ENCODE measurements at places on chromosomes 1 and 21. TPM values are rescaled to one million over a fixed set of nuclear protein-coding genes. Genes with fewer than 3 reads are reported as not detected.

Gene ETV3L
- not detected for total RNA-seq

Gene SLC45A1
- 0.95 TPM for total RNA-seq

Gene SYCP1
- total RNA-seq: not detected

Gene CAPN8
- total RNA-seq: not detected

GRCh38 chr1:64886877-64887276 lies 79.5 kb downstream of the JAK1 start:
- peaks cover 7% of the 10 kb centered on the region for H3K36me3 ChIP-seq
- H3K27me3 ChIP-seq: no peaks in the 10 kb centered on the region
- peaks cover 78% of the 10 kb centered on the region for H3K4me1 ChIP-seq
- no peak overlapping the region for H3K27ac ChIP-seq

GRCh38 chr1:24119859-24120756 lies 8.2 kb upstream of the MYOM3 start:
- H3K4me3 ChIP-seq: no peak overlapping the region
- no peak for DNase-seq
- H3K36me3 ChIP-seq: no peaks in the 10 kb centered on the region
- H3K27me3 ChIP-seq: peaks cover 35% of the 10 kb centered on the region
- H3K4me1 ChIP-seq: no peaks in the 10 kb centered on the region

DNA sequence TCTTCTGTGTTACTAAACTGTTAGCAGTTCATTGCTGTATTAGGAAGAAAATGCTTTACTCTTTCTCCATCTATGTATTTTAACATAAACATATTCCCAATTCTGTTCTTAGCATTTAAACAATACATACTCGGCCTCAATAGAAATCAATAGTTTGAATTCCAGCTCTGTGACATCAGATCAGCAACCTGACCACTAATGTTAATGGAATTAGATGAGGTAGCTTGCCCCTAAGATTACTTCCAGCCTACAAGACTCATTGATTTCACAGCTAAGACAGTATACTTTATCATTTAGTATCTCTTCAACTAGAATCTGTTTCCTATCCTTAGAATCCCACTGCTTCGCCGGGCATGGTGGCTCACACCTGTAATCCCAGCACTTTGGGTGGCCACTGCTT lies 38.9 kb downstream of the EPRS1 start:
- no peaks in the 10 kb centered on the region for H3K27me3 ChIP-seq
- no peak overlapping the region for H3K4me3 ChIP-seq
- H3K4me1 ChIP-seq: peaks cover 7% of the 10 kb centered on the region

- no peaks in the 10 kb centered on the region for H3K27me3 ChIP-seq
- no peak overlapping the region for H3K4me3 ChIP-seq
- H3K36me3 ChIP-seq: no peaks in the 10 kb centered on the region
- no peak overlapping the region for H3K27ac ChIP-seq
- DNase-seq: no peak
Measured at GRCh38 chr1:240508950-240509349, 103.0 kb downstream of the GREM2 start.

GRCh38 chr1:202285908-202286307 lies 55.8 kb downstream of the UBE2T start:
- no peaks in the 10 kb centered on the region for H3K36me3 ChIP-seq
- no peak overlapping the region for H3K27ac ChIP-seq
- peaks cover 13% of the 10 kb centered on the region for H3K4me1 ChIP-seq
- no peak overlapping the region for H3K4me3 ChIP-seq

GRCh38 chr1:211925016-211925415 lies 94.5 kb upstream of the LPGAT1 start:
- no peak overlapping the region for H3K27ac ChIP-seq
- no peak overlapping the region for H3K4me3 ChIP-seq
- no peaks in the 10 kb centered on the region for H3K27me3 ChIP-seq

DNA sequence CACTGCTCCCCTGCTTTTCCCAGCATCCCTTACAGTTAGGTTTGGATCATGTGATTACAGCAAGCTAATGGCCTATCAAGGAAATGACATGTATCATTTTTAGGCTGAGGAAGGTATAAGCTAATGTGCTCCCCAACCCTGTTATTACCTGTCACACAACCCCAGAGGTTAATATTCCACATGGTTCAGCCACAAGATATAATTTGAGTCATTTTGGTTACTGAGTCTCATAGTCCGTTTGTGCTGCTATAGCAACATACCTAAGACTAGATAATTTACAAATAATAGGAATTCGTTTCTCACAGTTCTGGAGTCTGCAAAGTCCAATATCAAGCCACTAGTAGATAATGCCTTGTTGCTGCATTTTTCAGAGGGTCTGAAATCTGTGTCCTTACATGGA lies 29.1 kb upstream of the SLC16A1 start:
- no peaks in the 10 kb centered on the region for H3K4me1 ChIP-seq
- peaks cover 5% of the 10 kb centered on the region for H3K36me3 ChIP-seq
- no peak overlapping the region for H3K4me3 ChIP-seq
- H3K27me3 ChIP-seq: no peaks in the 10 kb centered on the region
- DNase-seq: no peak
- H3K27ac ChIP-seq: no peak overlapping the region

DNA sequence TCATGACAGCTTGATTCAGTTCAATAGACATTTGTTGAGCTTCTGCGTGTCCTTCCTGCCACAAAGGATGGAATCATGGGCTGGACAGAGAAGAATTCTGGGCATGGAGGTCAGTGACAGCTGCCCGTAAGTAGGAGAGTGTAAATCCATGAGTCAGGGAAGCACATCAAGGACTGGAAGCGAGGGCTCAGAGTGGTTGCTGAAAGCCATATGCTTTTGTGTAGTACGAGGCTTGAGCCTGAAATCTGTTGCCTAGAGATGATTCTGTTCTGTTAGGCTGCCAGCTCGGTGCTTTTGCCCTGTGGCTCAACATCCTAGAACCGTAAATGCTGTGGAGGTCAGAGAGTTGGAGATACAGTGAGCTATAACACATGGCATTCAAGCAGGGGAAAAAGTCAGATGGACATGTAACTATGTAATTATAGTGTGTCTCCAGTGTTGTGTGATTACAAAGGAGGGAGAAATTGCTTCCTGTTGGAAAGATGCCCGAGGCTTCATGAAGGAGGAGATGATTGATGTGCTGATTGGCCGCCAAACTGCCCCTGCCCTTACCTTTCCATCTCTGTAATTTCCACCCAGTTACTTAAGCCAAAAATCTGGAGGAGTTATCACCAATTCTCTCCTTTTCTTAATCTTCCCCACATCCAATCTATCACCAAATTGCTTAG lies 92.8 kb upstream of the CACNA1E start:
- H3K27me3 ChIP-seq: no peaks in the 10 kb centered on the region
- no peak overlapping the region for H3K27ac ChIP-seq
- H3K4me3 ChIP-seq: no peak overlapping the region
- H3K4me1 ChIP-seq: peaks cover 24% of the 10 kb centered on the region

GRCh38 chr21:36325373-36326010 lies 5.5 kb downstream of the MORC3 start:
- peaks cover 55% of the 10 kb centered on the region for H3K4me1 ChIP-seq
- peaks cover 22% of the 10 kb centered on the region for H3K36me3 ChIP-seq
- DNase-seq: no peak
- H3K4me3 ChIP-seq: no peak overlapping the region

- no peaks in the 10 kb centered on the region for H3K36me3 ChIP-seq
- no peak for DNase-seq
- H3K27ac ChIP-seq: no peak overlapping the region
- no peak overlapping the region for H3K4me3 ChIP-seq
- H3K4me1 ChIP-seq: no peaks in the 10 kb centered on the region
- peaks cover 11% of the 10 kb centered on the region for H3K27me3 ChIP-seq
Measured at GRCh38 chr1:1165900-1166421, 7.7 kb upstream of the TTLL10 start.

GRCh38 chr1:218880484-218881060 lies 293.1 kb upstream of the LYPLAL1 start:
- no peaks in the 10 kb centered on the region for H3K36me3 ChIP-seq
- no peaks in the 10 kb centered on the region for H3K27me3 ChIP-seq
- H3K4me3 ChIP-seq: no peak overlapping the region
- H3K4me1 ChIP-seq: no peaks in the 10 kb centered on the region
- no peak overlapping the region for H3K27ac ChIP-seq
- no peak for DNase-seq

GRCh38 chr1:64597113-64597512 lies 127.2 kb downstream of the CACHD1 start:
- H3K4me3 ChIP-seq: no peak overlapping the region
- H3K36me3 ChIP-seq: no peaks in the 10 kb centered on the region
- no peaks in the 10 kb centered on the region for H3K4me1 ChIP-seq
- H3K27me3 ChIP-seq: no peaks in the 10 kb centered on the region
- no peak overlapping the region for H3K27ac ChIP-seq
- no peak for DNase-seq

DNA sequence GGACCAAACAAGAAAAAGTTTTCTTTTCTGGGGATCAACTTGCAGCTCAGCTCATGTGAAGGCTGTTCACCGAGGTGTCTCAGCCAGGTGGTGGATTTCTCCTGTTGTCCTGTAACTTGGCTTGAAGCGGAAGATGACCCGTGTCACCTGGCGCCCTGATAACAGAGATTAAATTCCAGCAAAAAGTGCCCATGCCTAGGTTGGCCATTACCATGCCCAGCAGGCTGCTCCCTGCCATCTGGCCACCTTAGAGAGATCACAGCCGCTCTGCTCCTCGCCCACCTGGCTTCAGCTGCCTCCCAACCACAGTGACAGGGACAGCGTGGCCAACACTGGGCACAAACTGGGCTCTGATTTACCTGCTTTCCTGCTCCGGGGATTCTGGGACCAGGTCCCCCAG lies 149.5 kb downstream of the ZBTB18 start:
- no peak for DNase-seq
- no peaks in the 10 kb centered on the region for H3K4me1 ChIP-seq
- H3K27me3 ChIP-seq: peaks cover 4% of the 10 kb centered on the region
- H3K4me3 ChIP-seq: no peak overlapping the region

- H3K27me3 ChIP-seq: peaks cover 49% of the 10 kb centered on the region
- peaks cover 17% of the 10 kb centered on the region for H3K4me1 ChIP-seq
- no peaks in the 10 kb centered on the region for H3K36me3 ChIP-seq
- DNase-seq: no peak
- no peak overlapping the region for H3K27ac ChIP-seq
Measured at GRCh38 chr1:46448109-46448911, 41.3 kb upstream of the DMBX1 start.

- peaks cover 30% of the 10 kb centered on the region for H3K36me3 ChIP-seq
- H3K27me3 ChIP-seq: peaks cover 2% of the 10 kb centered on the region
- H3K4me3 ChIP-seq: no peak overlapping the region
- DNase-seq: no peak
Measured at GRCh38 chr1:12444329-12444841, 173.6 kb downstream of the DHRS3 start.

DNA sequence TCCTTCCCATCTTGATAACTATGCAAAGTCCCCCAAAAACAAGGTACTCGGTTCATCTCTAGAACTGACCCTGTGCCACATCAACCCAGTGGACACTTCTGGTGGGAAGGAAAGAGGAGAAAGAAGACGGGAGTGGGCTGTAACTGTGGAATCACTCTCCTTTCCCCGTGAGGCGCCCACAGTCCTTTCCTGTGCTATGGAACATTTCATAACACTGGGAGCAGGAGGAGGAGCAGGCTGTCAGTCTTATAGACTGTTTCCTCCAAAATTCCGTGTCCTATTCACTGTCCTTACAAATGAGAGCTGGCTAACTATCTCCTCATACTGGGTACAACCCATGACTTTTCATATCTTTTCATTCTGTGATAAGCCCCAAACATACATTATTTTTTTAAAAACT lies 40.7 kb downstream of the PLEKHA6 start:
- no peak for DNase-seq
- H3K36me3 ChIP-seq: no peaks in the 10 kb centered on the region
- no peak overlapping the region for H3K4me3 ChIP-seq
- peaks cover 8% of the 10 kb centered on the region for H3K27me3 ChIP-seq
- peaks cover 23% of the 10 kb centered on the region for H3K4me1 ChIP-seq

GRCh38 chr1:78718566-78718965 lies 68.9 kb downstream of the IFI44 start:
- H3K4me3 ChIP-seq: no peak overlapping the region
- DNase-seq: no peak
- no peaks in the 10 kb centered on the region for H3K36me3 ChIP-seq
- peaks cover 4% of the 10 kb centered on the region for H3K27me3 ChIP-seq
- H3K27ac ChIP-seq: no peak overlapping the region

DNA sequence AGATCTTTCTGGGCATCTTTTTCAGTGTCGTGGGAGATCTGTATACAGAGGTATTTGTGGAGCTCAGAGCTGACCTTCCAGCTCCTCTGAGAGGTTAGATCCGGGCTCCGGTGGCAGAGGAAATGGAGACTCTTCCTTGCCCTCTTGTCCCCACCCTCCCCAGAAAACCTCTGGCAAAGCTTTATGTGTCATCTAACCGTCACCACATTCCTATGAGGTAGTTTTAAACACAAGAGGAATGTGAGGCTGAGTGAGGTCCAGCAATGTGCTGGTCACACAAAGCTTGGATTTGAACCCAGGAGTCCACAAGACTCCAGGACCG lies 1.2 kb downstream of the CD160 start:
- peaks cover 19% of the 10 kb centered on the region for H3K4me1 ChIP-seq
- H3K27me3 ChIP-seq: peaks cover 21% of the 10 kb centered on the region
- no peak overlapping the region for H3K27ac ChIP-seq
- H3K36me3 ChIP-seq: no peaks in the 10 kb centered on the region
- no peak for DNase-seq
- H3K4me3 ChIP-seq: no peak overlapping the region

GRCh38 chr1:171220081-171220420 lies 28.2 kb upstream of the FMO1 start:
- H3K36me3 ChIP-seq: no peaks in the 10 kb centered on the region
- no peak for DNase-seq
- H3K27ac ChIP-seq: no peak overlapping the region
- no peaks in the 10 kb centered on the region for H3K4me1 ChIP-seq

GRCh38 chr1:235329139-235329902 lies 951 bp downstream of the GGPS1 start:
- peaks cover 40% of the 10 kb centered on the region for H3K4me1 ChIP-seq
- H3K27me3 ChIP-seq: no peaks in the 10 kb centered on the region
- H3K36me3 ChIP-seq: peaks cover 19% of the 10 kb centered on the region
- H3K4me3 ChIP-seq: no peak overlapping the region

GRCh38 chr1:230884646-230885045 lies 16.3 kb upstream of the C1orf198 start:
- no peaks in the 10 kb centered on the region for H3K4me1 ChIP-seq
- no peak for DNase-seq
- H3K4me3 ChIP-seq: no peak overlapping the region
- H3K36me3 ChIP-seq: no peaks in the 10 kb centered on the region

DNA sequence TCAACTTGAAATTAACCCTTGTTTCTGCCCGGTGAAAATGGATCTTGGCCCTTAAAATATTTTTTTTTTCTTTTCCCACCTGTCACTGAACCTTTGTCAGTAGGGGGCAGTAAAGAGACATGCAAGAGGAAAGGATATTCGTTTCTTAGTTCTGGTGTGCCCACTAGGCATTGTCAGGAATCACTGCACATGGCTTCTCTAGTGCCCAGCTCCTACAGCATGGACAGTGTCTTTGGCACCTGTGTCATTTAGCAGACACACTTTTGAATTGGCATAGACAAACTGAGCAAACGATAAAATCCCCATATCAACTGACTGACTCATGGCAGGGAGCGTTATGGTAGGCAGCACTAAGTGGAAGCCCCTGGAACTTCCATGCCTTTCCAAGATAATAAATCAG lies 1048.1 kb downstream of the BRINP3 start:
- no peaks in the 10 kb centered on the region for H3K4me1 ChIP-seq
- H3K27ac ChIP-seq: no peak overlapping the region
- H3K4me3 ChIP-seq: no peak overlapping the region
- DNase-seq: no peak
- no peaks in the 10 kb centered on the region for H3K27me3 ChIP-seq
- no peaks in the 10 kb centered on the region for H3K36me3 ChIP-seq

Data from activated CD4-positive, alpha-beta memory T cell treated with anti-CD3 and anti-CD28 coated beads for 36 hours (primary cell).